Left renal cortex interstitium (tissue), 4 donors: ENCODE measurements at places on chromosomes 11 and 22. TPM values are rescaled to one million over a fixed set of nuclear protein-coding genes. Genes with fewer than 3 reads are reported as not detected.

GRCh38 chr11:63915961-63916836 is 765 bp downstream of the RCOR2 start:
- DNase-seq = no peak

Gene TRPC6
- 6.6 TPM for polyA plus RNA-seq

GRCh38 chr22:41541484-41541883 is 2.8 kb downstream of the POLR3H start:
- DNase-seq = no peak

Gene OR5A1
- polyA plus RNA-seq = 0.03 TPM

GRCh38 chr11:55949330-55949729 is 13.1 kb upstream of the OR5I1 start:
- no peak for DNase-seq

Gene PRRG4
- polyA plus RNA-seq = 5.5 TPM

DNA sequence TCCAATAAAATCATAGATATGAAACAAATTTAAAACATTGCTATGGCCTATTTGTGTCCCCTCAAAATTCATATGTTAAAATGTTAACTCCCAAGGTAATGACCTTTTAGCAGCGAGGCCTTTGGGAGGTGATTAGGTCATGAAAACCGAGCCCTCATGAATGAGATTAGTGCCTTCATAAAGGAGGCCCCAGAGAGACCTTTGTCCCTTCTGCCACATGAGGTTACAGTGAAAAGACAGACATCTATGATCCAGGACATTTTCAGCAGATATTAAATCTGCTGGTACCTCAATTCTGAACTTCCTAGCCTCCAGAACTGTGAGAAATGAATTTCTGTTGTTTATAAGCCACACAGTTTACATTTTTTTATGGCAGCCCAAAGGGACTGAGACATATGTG is 171.7 kb downstream of the MPPED1 start:
- DNase-seq = no peak

Gene OTOG
- 0.30 TPM for polyA plus RNA-seq

Gene CDC45
- polyA plus RNA-seq = 19.4 TPM

Gene IL10RA
- 3.1 TPM for polyA plus RNA-seq

Gene PNPLA5
- polyA plus RNA-seq = 0.13 TPM

GRCh38 chr22:25027959-25028840 is 75.7 kb downstream of the KIAA1671 start:
- no peak for DNase-seq

GRCh38 chr11:126186708-126187529 is 24.5 kb downstream of the RPUSD4 start:
- no peak for DNase-seq

DNA sequence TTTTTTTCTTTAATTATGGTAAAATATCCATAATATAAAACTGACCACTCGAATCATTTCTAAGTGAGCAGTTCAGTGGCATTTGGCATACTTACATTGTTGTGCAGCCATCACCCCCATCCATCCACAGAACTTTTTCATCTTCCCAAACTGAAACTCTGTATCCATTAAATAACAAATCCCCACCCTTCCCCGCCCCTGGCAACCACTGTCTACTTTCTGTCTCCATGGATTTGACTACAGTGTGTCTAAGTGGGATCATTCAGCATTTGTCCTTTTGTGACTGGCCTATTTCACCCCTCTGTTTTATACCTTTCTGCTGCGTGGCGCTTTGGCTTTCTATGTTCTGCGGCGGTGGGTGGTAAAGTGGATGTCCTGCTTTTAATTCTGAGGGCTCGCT is 49.1 kb downstream of the RTN4R start:
- DNase-seq = no peak

Gene GNB1L
- 6.6 TPM for polyA plus RNA-seq

Gene LIF
- polyA plus RNA-seq = 2.3 TPM

- no peak for DNase-seq
Observed at GRCh38 chr11:40306938-40307548, 1152.4 kb downstream of the LRRC4C start.

GRCh38 chr11:118688851-118689502 is 9.5 kb upstream of the TREH start:
- DNase-seq = no peak

Gene APOBEC3C
- 10.5 TPM for polyA plus RNA-seq

DNA sequence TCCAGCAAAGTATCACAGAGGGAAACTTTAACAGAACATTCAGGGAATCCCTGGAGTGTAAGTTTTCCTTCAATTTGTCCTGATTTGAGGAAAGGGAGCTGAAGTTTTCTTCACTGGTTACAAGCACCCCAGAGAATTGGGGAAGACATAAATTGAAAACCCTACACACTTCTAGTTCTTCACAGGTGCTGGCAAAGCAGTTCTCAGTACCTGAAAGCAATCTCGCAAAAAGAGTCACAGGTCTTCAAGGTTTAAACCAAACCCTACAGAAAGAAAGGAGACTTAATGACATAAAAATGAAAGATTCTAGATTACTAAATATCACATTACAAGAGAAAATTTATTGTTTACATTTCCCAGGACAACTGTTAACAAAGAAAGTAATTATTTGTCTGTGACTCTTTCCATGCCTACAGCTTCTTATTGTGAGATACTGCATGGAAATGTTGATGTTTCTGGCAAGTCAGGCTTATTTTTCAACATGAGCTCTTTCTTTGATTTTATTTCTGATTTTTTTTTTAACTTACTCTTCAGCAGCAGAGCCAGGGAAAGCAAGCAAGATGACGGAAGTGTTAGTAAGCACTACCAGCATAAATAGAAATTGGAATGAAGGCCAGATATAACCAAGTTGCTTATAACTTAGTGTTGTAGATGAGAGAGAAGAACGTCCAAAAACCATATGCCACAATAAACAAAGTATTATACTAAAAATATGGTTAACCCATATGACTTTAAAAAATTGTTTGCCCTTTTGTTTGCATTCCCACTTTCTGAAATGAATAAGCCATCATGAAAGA is 44.1 kb downstream of the FANCF start:
- no peak for DNase-seq

- no peak for DNase-seq
Observed at GRCh38 chr22:27470169-27470772, 331.3 kb downstream of the MN1 start.

- no peak for DNase-seq
Observed at GRCh38 chr11:94895971-94896370, 77.4 kb downstream of the CWC15 start.

Gene AP1B1
- polyA plus RNA-seq = 49.8 TPM

Gene CENPM
- 18.0 TPM for polyA plus RNA-seq

Gene IGSF22
- polyA plus RNA-seq = 1.7 TPM

DNA sequence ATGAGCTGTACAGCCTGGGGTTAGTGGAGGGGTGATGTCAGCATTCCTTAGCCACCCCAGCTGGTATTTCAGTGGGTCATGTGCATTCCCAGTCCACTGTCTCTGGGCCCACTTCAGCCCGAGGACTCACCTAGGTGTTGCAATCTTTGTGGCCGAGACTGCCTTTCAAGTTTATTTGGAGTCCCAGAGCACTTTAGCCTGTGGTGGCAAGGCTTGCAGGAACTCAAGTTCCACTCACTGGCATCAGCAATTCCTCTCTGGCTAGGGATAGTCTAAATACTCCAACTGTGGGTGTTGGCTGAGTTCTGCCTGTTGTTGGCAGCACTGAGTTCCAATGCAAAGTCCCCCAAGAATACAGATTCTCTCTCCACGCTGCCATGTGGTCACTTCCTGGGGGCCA is 191.6 kb upstream of the PGR start:
- no peak for DNase-seq

Gene KIRREL3
- polyA plus RNA-seq = 2.1 TPM

- no peak for DNase-seq
Observed at GRCh38 chr11:28448186-28448585, 340.0 kb downstream of the METTL15 start.

DNA sequence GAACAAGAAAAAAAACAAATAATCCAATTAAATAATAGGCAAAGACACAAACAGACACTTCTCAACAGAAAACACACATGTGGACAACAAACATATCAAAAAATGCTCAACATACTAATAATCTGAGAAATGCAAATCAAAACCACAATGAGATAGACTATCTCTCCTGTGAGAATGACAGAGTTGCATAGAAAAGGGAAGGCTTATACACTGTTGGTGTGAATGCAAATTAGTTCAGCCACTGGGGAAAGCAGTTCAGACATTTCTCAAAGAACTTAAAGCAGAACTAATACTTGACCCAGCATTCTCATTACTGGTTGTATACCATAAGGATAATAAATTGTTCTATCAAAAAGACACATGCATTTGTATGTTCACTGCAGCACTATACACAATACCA is 637.8 kb upstream of the LUZP2 start:
- no peak for DNase-seq

DNA sequence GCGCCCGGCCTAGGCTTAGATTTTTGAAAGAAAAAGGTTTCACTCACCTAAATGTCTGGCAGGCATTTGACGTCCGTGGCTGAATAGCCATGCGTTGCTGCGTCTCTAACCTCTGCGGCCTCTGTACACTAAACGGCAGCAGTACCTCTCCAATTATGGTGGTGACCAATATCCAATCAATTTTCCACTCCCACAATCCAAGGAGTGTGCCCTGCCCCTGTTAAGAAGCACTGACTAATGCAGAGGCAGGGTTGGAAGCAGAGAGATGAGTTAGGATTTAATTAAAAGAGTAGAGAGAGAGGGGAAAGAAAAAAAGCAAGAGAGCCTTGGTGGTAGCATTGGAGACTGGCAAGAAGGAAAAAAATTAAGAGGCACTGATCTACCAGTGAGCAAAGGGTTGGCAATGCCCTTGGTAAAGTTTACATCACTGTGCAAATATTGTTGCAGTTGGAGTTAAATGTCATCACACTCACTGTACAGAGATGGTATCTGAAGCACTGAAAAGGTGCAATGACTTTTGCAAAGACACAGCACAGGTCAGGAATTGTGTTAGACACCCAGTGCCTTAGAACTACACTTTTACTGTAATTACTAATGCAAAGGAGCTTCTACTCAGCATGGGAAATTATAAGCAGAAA is 526.7 kb downstream of the NTM start:
- DNase-seq = no peak

Gene SYT13
- polyA plus RNA-seq = 13.7 TPM

DNA sequence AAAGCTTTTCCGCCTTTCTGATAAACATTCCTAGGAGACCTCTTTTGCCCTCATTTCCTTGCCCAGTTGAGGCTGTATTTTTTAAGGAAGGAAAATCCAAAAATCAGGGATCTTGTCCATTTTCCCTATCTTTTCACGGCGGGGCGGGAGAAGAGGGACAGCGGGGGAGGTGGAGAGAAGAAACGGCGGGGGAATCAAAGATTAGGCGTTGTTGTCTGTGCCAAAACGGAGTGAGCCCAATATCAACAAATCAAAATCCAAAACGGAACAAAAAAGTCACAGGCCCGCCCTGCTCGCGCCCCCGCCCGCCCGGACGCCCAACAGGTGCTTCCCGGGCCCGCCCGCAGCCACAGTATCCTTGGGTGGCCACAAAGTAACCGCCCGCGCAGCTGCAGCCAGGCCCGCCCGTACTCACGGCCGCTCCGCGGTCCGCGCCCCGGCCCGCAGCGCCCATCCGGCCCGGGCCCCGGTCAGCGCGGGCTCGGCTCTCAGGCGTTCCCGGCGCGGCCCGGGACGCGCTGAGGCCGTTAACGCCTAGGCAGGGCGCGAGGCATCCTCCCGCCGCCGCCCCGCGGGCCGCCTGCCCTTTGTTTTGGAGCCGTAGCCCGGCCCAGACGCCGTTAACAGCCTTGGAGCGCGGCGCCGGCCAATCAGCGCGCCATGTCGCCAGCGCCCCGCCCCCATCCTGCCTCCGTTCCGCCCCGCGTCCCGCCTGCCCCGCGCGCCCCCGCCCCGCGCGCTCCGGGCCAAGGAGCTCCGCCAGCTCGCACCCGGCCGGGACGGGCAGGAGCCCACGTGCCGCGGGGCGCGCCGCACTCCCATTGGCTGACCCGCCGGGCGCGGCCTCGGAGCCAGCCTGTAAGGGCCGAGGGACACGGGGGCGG is at the start of gene YPEL1:
Gene YPEL1 (minus strand): TSS at position 595 of the 884 bp plus-strand sequence. CDS start 25,050 bp downstream, outside the sequence.
- peak; percentile 73 for DNase-seq

Gene UPK3A
- polyA plus RNA-seq = 2.7 TPM

DNA sequence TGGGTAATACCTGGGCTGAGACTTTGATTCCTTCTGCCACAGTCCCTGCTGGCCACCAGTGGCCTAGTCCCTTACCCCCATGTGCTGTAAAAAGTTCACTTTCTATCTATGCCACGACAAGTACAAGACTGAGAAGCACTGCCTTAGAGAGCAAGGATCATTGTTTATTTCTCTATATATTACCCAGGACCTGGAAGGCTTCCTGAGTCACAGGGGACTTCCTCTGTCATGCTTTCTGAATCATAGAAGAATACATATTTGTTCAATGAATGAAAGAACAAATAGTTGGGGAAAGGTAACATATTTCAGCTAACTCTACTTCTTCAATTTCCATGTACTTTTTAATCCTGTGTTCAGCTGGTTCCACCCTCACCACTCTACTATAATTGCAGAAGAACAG is 5.5 kb upstream of the SYT9 start:
- DNase-seq = no peak

DNA sequence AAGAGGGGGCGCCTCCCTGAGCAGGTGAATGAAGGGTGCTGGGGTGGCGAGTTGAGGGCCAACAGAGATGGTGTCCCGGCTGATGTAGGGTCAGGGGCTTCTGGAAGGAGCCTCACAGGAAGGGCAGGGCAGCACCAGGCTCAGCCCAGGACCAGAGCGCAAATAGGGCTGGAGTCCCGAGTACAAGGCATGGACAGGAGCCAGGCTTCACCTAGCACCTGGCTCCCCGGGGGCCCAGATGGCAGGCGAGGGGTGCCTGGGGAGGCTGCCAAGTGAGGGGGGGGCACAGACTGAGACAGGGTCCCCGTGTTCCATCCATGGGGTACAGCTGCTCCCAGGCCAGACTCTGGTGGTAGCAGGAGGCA is 105.8 kb downstream of the KCNQ1 start:
- no peak for DNase-seq

DNA sequence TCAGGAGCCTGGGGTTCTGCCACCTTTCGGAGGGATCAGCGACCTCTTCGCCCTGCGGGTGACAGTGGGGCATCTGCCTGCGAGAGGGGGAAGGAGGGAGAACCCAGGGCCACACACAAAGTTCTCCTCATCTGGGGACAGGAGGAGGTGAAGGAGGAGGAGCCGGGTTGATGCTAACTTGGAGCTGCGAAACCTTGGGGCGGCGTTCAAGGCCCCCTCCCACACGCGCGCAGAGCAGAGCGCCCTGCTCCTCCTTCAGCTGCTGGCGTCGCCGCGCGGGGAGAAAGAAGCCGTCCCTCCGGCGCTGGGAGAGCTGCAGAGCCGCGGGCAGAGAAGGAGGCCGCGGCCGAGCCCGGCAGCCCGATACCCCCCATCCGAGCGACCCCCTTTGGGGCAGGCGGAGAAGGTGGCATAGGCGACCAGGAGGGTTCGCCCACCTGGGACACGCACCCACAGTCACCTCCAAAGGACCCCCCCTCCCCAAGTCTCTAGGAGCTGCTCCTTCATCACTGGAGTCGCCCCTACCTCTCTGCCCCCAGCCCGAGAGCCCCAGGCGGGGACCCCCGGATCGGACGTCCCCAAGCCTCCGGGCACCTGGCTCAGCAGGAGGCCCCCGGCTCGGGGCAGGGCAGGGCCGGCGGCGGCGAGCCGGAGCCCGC is at the start of gene RASD2:
Gene RASD2 (plus strand): TSS at position 237 of the 659 bp plus-strand sequence. CDS start 5,979 bp downstream, outside the sequence.
- DNase-seq = no peak

- no peak for DNase-seq
Observed at GRCh38 chr11:34351051-34351450, 6.8 kb downstream of the ABTB2 start.

GRCh38 chr11:114091516-114092397 is 32.2 kb downstream of the ZBTB16 start:
- DNase-seq = no peak

Gene GGTLC2
- polyA plus RNA-seq = not detected

Gene SLC16A8
- polyA plus RNA-seq = 2.5 TPM

Gene FGF19
- 2.3 TPM for polyA plus RNA-seq

Gene MYBPC3
- 0.14 TPM for polyA plus RNA-seq
